Mesothelial cell of epicardium (in vitro differentiated cells): ENCODE measurements at places on chromosomes 3 and 15. TPM values are rescaled to one million over a fixed set of nuclear protein-coding genes. Genes with fewer than 3 reads are reported as not detected.

GRCh38 chr3:45218578-45219390, 7.3 kb downstream of the TMEM158 start:
- no peak for DNase-seq

DNA sequence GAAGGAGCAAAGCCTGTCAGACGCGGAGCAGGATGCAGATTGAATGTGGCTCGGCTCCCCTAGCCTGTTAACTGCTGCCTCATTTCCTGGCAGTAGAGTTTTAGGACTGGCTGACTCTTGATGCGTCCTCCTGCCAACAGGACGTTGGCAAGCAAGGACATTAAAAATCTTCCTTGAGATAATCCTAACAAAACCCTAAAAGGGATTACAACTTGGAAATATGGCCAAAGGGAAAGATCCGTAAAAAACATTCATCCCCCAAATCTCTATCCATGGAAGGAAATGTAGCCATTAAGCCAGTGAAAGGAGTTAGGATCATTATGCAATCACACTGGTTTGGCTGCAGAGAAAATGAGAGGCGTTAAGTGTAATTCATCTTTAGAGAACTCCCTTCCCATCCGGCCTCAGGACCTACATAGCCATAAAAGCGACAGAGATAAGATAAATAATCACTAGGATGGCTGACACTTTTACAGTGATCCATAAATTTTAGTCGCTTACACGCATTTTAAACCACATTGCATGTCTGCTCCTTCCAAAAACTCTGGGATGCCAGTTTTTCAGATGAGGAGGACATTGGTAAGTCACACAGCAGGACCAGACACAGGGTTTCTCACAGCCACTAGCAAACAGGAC, 44.5 kb upstream of the C3orf80 start:
- DNase-seq = no peak

GRCh38 chr3:149638228-149639092, 19.4 kb downstream of the WWTR1 start:
- no peak for DNase-seq

DNA sequence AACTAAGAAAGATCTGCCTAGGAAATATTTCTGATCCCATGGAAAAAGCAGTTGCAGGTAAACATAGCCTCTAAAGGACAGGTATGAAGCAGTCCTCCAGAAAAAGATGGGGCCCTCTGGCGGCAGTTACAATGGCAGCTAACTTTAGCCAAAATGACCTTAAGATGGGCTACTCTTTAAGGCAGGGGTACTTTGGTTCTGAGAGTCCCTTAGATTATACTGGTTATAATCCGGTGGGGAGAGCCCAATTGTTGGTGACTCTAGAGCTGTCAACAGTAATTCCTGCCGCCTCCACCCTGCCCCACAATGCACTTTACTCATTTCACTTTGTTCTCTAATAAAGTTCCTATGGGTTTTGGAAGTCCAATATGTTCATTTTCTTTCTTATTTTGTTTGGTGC, 412.8 kb upstream of the WNT5A start:
- DNase-seq = no peak

DNA sequence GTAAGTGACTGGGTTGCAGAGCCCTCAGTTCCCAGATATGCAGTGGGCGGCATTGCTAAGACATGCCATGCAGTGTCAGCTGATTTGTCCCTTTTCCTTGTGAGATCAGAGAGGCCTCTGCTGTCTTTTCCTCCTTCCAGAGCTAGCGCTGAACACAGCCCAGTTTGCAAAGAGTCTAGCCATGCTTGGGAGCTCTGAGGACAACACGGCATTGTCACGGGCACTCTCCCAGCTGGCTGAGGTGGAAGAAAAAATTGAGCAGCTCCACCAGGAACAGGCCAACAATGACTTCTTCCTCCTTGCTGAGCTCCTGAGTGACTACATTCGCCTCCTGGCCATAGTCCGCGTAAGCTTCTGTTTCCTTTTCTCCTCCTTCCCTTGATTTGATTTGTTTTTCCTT, 20.0 kb upstream of the SNX22 start:
- DNase-seq = no peak

DNA sequence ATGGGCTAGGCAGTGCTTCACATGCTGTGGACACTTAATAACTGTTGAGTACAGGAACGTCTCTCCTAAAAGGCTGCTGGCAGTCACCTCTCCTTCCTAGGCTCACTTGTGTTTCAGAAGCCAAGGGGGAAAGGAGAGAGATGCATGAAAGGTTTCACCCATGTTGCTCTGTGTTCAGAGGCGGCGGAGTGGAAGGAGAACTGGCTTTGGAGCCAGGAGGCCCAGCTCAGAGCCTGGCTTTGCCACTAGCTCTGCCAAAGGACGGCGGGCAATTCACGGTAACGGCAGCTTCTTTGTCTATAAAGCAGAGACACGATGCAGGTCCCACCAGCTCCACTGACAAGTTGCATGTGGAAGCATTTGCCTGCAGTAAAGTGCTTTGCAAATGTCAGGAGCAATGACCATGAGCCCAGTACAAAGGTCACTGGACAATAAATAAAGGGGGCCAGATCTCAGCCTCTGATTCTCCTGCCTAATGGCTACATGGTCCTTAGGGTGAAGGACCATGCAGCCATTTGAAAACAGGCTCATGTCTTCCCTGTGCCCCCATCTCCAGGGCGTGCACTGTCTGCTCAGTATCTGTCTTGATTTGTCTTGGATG, 171.7 kb upstream of the TLE3 start:
- DNase-seq = no peak

- DNase-seq = no peak
Measured at GRCh38 chr3:29092348-29092747, 188.5 kb upstream of the RBMS3 start.

GRCh38 chr3:64548200-64548889, 139.5 kb downstream of the ADAMTS9 start:
- no peak for DNase-seq

- DNase-seq = no peak
Measured at GRCh38 chr3:95781598-95781997, 1032.8 kb upstream of the EPHA6 start.

- no peak for DNase-seq
Measured at GRCh38 chr3:187919544-187919943, 174.3 kb upstream of the BCL6 start.

GRCh38 chr15:90665288-90666134, 51.6 kb upstream of the BLM start:
- no peak for DNase-seq

GRCh38 chr15:57221134-57221533, 155.2 kb upstream of the CGNL1 start:
- DNase-seq = no peak

DNA sequence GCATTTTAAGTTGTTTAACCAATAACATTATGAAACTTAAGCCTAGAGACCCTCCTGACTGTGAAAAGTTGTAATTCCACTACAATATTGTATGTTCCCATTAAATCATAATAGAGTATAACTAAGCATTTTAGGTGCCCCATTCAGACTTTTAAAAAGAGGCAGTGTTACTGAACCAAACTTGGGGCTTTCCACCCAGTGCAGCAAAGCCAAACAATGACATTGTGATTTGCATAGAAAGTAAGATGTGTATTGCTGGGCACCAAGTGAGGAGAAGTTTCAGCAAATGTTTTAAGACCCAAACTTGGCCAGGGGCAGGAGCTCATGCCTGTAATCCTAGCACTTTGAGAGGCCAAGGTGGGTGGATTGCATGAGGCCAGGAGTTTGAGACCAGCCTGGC, 706.2 kb downstream of the GRM7 start:
- DNase-seq = no peak

DNA sequence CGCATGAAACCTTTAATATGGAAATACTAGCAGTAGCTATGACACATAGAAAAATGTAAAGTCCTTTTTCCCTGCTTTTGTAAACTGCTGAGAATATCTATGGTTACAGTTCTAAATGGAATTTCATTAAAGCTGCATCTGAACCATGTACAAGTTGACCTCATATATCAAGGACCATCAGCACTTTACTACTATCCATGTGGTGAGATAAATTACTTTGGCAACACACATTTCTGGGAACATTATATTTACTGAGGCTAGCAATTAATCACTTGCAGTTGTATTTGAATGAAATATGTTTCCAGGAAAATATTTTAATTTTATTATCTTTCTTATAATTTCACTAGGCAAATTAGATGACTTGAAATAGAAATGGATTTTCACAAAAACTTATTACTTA, 545.5 kb downstream of the NAALADL2 start:
- DNase-seq = no peak

- DNase-seq = no peak
Measured at GRCh38 chr15:71373917-71374316, 258.6 kb downstream of the THSD4 start.

The HYAL2 gene
- 71.5 to 76.3 TPM (median 75.1 TPM) in 3 replicates for total RNA-seq

The SLC24A1 gene
- 21.9 to 24.6 TPM (median 22.8 TPM) in 3 replicates for total RNA-seq

The ENTPD3 gene
- 0.53 to 0.87 TPM (median 0.72 TPM) in 3 replicates for total RNA-seq

The XIRP1 gene
- total RNA-seq = not detected in 3 replicates

The OR4F15 gene
- not detected in 3 replicates for total RNA-seq

The GOLGA6L10 gene
- total RNA-seq = 11.0 to 11.6 TPM (median 11.1 TPM) in 3 replicates
